ENCODE measurements at places on chromosomes 2 and 18.

- no peak for DNase-seq
Measured at GRCh38 chr2:11752906-11753305, 6.5 kb downstream of the LPIN1 start.

- no peak for DNase-seq
Measured at GRCh38 chr2:20526708-20527107, 79.8 kb downstream of the RHOB start.

DNA sequence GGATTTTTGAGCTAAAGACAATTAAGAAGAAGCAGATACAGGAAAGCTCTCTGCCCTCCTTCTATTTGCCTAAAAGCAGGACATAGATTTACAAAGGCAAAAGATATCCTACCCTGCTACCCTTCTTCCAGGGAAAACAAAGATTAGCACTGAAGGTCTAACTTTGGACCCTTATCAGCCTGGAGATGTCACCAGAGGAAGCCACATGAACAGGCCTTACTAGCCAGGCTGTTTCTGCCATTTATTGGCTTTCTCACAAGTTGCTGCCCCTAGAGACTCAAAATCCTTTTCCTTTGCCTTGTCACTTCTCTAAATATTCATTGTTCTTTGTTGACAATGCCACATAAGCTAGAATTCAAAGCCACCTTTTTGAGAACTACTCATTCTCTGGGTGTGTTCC is 147.3 kb downstream of the B3GNT2 start:
- DNase-seq: no peak

- no peak for DNase-seq
Measured at GRCh38 chr2:197793456-197793855, 8.3 kb upstream of the BOLL start.

GRCh38 chr2:130288467-130289403 is 54.0 kb upstream of the IMP4 start:
- DNase-seq: no peak

DNA sequence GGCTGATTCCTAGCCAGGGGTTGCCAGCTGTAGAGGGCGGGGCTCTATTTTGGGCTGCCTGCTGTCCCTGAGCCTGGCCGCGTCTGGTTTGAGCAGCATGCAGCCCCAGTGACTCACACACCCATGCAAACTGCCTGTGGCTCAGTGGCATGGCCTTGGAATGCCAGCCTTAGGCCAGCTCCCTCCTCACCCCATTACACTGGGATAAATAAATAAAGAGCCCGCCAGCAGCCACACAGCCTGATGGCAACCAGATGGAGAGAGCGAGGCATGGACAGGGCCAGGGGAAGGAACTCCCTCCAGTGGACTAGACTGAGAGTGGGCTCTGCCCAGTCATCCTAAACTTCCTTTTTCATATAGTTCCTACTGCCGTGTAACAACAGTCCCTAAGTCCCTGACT is 18.3 kb downstream of the NHEJ1 start:
- no peak for DNase-seq

DNA sequence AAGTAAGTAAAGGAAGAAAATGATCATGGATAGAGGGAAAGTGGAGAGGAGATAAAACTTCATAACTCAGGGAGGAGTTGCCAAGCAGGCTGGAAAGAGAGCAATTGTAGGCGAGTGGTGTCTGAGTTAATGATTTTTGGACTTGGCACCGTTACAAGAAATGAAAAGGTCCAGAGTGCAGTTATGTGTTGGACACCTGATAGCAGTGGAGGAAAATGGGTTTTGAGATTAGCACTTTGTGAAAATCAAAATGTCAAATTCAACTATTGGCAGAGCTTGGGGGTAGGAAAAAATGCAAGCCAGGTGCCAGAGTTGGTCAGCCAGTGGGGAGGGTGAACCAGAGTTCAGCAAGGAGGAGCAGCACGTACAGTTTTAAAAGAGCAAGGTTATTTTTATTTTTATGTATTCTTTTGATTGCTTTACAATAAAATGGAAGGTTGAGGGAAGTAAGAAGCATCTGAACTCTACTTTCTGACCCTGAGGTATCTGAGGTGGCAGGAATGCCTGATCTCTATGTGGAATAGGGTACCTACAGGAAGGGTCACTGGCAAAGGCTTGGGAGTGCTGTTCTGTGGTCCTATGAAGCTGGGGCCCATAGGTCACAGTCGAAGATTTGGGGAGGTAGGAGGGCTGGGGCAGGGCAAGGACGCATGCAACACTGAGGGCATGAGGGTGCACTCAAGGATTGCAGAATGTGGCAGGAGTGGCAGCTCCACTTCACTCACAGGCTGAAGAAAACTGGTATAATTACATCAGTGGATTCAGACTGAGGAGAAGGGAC is 127.5 kb downstream of the CD8B2 start:
- DNase-seq: no peak

GRCh38 chr2:63189026-63189425 is 138.4 kb downstream of the OTX1 start:
- no peak for DNase-seq

DNA sequence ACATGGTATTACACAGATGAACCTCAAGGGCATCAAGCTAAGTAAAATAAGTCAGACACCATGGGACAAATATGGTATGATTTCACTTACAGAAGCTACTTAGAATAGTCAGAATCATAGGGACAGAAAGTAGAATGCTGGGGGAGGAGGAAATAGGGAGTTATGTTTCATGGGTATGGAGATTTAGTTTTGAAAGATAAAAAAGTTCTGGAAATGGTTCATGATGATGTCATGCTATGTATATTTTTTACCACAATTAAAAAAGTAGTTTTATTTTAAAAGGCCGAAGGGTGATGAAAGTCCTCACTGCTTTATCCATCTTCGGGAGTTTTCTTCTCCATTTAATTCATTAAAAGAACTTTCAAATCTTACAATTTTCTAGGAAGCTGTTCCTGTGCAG is 181.9 kb downstream of the CALCRL start:
- DNase-seq: no peak

GRCh38 chr2:10382354-10383061 is 65.6 kb downstream of the ODC1 start:
- DNase-seq: peak; percentile 39

GRCh38 chr2:236711440-236711839 is 141.8 kb downstream of the ACKR3 start:
- DNase-seq: no peak

DNA sequence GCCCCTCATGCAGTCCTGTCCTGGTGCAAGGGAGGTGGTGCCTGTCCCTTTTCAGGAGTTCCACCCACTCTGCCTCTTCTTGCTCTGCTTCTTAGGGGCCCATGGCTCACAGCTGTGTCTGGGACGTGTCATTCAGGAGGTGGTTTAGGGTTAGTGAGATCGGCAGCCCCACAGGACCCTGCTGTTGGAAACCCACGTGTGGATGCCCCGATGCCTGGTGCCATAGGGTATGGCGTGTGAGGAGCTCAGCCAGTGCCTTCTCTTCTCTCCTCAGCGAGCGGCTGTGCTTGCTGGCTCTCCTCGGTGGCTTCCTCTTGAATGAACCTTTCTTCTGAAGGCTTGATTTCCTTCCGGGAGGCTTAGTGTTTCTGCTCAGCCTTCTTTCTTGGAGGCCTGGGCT is 55.2 kb downstream of the LDLRAD4 start:
- peak; percentile 55 for DNase-seq

DNA sequence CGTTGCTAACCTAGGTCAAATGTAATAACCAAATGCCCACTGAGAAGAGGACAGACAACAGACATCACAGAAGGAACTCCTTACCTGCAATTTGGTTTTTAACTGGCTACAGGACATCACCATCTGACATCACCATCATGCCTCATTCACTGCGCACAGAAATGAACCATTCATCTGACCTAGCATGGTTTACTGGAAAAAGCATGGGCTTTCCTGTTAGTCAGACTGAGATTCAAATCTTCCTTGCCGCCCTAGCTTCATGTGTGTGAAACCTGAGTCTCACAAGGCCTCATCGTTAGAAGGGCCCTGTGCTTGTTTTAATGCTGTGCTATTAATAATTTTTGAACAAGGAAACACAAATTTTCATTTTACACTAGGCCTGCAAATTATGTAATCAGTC is 1.1 kb upstream of the HIBCH start:
- no peak for DNase-seq

DNA sequence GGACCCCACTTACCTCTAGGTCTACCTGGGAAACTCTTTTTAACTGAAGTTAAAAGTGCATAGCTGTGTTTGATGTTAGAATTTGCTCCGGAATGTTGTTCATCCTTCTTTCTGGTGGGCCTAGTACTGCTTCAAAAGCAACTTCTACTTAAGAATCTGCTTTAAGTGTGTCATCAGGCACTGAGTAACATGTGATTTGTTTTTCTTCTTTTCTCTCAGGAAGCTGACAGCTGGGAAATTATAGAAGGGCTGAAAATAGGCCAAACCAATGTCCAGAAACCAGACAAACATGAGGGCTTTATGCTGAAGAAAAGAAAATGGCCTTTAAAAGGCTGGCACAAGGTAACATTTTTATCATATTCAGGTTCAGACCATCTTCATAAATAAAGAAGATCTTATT is 122.9 kb downstream of the PRKRA start:
- no peak for DNase-seq

DNA sequence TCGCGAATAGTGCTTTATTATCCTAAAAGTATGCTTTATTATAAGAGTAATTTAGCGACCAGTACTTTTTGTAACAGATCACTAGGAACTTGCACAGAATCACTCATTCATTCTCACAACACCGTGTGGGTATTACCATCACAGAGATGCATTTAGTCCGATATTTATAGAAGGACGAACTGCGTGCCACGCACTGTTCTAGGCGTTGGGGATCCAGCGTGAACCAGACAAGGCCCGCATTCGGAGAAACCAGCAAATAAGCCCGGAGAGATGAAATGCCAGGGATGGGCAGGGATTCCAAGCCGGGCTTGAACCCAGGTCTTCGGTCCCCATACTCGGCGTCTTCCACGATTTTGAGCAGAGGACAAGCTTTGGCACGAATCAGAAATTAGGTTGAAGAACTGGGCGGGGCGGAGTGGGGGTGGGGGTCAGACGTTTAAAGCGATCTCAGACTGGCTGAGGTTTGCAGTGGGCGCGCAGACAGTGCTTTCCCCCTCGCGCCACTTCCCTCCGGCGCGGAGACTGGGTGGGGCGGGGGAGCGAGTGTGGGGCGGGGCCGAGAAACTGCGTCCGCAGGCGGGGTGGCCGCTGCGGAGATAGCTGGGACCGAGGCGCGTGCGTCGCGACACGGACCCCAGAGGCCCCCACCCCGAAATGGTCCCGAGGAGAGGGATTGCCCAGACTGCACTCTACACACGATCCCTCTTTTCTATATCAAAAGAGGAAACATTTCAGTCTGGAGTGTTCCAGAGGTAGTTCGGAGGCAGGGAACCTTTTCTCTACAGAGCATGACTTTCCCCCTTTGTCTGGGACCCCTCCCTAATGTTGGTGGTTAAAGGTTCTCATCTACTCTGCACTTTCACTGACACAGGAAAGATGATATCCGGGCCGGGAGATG is 1.1 kb upstream of the CXCR4 start:
- peak; percentile 88 for DNase-seq
